ENCODE measurements at places on chromosomes 7 and 10.
A peak's percentile ranks its signal among the peaks of the same experiment; 100 is the strongest.

DNA sequence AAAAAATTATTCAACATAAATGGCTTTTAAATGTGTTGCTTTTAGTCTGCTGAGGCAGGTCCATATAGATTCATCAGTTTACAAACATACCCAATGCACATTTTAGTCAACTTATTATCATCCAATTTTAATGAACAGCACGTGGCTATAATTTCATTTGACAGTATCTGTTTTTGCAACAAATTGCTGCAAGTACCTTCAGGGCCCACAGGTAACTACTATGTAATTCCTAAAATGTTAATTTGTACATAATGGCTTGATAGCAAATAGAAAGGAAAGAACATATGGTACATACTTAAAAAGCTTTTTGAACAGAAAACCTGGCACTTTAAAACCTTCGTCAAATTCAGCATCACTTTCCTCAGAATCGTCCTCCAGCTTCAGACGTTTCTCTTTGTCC lies 33.3 kb downstream of the ERCC6 start:
- DNase-seq, result no peak

GRCh38 chr7:54932818-54933543 lies 85.8 kb upstream of the EGFR start:
- DNase-seq, result peak; percentile 5

DNA sequence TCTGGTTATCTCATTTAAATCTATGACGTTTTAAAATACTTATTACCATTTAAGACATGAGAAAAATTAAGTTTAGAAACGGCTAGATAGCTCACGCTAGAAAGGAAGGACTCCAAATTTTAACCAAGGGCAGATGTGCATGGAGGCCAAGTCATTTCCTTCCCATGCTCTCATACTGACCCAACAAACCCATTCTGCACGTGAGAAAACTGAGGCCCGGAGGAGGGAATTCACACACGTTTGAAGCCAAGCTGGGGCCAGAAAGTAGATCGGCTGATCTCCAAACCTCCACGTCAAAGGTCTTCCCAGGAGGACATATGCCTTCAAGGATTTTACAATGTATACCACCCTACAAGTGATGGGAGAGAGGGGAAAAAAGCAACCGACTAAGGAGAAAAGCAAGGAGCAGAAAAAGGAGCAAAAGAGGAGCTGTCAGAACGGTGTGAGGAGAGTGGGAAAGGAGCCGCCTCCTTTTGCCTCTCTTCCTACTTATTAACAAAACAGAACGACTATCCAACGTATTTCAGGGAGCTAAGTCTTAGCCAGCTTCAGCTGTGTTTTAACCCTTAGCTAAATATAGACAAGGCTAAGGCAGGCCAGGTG lies 645 bp upstream of the SIRT1 start:
- no peak for DNase-seq

GRCh38 chr10:86366902-86367151 lies 232 bp upstream of the GRID1 start:
- no peak for DNase-seq

DNA sequence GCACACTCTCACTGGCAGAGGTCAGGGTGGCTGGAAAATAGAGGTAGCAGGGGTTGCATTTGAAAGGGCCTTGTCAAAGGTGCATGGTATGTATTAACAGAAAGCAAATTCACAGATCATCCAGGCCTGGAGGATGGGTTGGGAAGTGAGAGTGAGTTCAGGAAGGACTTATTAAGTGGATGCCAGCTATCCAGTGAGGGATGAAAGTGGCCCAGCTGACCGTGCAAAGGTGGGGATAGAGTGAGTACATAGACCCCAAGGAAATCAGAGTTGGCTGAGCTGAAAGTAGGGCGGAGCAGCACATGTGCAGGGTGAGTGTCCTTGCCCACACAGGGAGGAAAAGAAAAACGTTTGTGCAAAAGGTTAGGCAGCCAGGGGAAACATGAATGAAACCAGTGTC lies 58.1 kb downstream of the HECW1 start:
- no peak for DNase-seq

DNA sequence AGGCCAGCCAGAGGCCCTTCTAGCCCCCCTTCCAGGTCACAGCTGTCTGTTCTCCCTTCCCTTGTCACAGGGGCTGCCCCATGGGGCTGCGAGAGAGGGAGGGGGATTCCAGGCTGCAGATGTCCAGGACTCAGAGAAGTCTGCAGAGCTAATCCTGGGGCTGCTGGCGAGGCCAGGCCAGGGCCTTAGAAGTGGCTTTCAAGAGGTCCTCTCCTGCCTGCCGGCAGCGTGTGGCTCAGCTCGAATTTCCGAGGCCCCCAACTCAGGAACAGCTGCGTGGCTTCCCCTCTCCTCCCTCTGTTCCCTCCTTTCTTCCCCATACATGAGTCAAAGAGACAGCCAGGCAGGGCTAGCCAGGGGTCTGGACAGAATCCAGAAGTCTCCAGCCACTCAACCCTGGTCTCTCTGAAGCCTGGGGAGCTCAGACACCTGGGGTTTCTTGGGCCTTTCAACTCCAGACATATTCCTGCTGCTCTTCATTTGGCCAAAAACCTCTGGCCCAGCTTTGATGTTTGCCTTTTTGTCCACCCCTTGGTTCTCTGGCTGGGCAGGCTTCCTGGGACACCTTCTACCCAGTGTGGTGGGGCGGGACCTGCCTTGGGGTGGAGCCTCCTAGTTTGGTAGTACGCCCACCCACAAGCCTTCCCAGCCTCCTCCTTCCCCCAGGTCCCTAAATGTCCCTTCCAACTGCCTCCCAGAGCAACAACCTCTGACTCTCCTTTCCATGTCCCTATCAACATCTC lies 21.8 kb upstream of the EIF5AL1 start:
- no peak for DNase-seq

- DNase-seq, result no peak
These were observed 20.4 kb upstream of the GOT1 start for GRCh38 chr10:99450624-99451498.

DNA sequence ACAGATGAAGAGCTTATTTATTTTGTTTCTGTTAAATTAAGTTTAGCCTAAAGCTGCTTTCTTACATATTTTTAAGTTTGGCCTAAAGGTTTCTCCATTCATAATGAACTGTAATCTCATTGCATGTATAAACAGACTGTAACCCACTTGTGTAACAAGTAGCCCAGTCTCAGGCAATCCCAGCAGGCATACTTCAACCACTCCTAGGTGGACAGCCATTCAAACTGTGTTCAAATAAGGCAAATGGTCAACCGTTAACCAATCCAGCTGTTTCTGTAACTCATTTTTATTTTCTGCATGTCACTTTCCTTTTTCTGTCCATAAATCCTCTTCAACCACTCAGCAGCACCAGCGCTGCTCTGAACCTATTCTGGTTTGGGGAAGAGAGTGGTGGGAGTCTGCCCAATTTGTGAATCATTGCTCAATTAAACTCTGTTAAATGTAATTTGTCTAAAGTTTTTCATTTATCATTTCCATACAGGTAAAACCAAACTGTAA lies 35.9 kb downstream of the PHYHIPL start:
- DNase-seq, result no peak

- no peak for DNase-seq
These were observed 552.5 kb upstream of the FOXK1 start for GRCh38 chr7:4129481-4130122.

DNA sequence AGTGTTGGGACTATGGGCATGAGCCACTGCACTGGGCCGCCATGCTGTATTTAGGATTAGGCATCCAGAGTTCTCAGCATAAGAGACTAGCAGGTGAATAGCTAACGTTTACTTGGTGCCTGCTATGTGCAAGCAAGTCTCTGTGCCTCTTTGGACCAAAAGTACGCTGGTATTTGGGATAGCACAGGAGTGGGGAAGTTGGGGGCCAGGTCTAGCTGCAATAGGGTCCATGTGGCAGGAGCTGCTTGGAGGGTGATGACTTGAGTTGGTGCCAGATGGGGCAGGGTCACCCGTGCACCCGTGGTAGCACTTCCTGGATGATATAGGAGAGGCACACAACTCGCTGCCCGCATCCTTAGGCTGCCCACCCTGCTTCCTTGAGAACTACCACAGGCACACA lies 22.4 kb downstream of the NACAD start:
- DNase-seq, result no peak

- no peak for DNase-seq
These were observed 68.5 kb downstream of the CRTAC1 start for GRCh38 chr10:97961945-97962344.

DNA sequence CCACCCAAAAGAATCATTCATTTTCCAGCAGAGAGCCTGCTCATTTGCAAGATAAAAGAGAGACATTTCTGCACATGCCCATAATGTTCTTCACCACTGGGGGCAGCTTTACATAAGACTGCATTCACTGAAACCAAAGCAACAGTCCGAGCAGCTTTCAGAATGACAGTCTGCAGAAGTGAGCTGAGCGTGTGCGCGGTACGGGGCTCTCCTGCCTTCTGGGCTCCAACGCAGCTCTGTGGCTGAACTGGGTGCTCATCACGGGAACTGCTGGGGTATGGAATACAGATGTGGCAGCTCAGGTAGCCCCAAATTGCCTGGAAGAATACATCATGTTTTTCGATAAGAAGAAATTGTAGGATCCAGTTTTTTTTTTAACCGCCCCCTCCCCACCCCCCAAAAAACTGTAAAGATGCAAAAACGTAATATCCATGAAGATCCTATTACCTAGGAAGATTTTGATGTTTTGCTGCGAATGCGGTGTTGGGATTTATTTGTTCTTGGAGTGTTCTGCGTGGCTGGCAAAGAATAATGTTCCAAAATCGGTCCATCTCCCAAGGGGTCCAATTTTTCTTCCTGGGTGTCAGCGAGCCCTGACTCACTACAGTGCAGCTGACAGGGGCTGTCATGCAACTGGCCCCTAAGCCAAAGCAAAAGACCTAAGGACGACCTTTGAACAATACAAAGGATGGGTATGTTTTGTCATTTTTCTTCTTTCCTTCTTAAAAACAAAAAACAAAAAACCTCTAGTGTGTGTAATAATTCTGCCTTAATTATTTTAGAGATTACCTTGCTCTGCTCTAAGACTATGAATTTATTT lies at the start of gene LRRTM3:
Gene LRRTM3 (plus strand): TSS at position 141 of the 820 bp plus-strand sequence.
- peak; percentile 11 for DNase-seq

DNA sequence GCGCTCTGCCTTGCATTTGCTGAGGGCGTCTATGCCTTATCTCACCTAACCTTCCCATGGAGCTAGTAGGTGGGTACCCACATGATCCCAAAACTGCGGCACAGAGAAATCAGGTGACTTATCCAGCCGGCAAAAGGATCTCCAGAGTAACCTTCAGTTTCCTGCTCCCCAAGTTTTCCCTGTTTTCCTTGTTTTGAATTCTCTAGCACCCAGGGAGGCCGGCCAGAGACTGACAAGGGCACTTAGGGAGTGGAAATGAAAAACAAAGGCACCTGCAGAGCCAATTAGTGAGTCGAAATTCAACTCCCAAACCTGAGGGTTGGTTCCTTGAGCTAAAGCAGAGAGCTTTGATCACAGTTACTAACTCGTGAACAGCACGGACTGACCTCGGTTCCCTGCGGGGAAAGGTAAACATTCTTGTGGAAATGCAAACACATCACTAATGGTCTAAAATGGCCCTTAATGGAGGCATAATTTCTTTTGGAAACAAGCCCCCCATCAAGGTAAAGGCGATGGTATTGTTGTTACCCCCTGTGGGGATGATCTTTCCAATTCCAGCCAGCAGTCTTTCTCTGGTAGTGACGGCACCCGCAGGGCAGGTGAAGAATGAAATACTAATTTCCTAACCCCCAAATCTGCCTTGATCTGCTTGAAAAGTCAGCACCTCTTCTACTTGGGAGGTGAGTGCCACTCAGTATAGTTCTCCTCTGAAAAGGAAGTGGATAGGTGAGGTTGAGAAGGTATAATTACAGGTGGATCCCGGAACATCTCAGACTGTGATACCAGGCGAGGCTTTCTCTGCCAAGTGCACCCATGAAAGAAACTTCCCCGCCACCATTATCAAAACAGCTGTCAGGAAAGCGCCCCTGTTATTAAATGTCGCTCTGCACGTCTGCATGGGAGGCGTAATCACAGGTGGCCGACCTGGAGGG lies 365.6 kb upstream of the AUTS2 start:
- peak; percentile 77 for DNase-seq

- DNase-seq, result no peak
These were observed 284.6 kb downstream of the KLF6 start for GRCh38 chr10:3500408-3500856.

- no peak for DNase-seq
These were observed 108.3 kb downstream of the MTERF1 start for GRCh38 chr7:91771921-91772815.

DNA sequence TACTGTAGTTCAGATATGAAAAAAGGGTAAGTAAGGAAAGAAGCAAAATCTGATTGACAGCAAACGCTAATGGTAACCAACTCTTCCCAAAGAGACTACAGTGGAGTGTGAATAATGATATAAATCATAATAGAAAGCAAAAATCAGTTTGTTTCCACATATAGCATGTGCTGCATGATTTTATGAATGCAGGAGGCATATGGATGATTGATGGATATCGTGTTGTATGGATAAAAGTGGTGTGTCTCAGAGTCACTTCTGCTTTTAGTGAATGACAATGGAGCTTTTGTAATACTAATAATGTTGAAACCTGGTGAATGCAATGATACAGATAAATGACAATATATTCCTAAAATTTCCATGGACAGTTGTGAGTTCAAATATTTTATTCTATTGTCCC lies 36.6 kb upstream of the PALS2 start:
- DNase-seq, result no peak

- DNase-seq, result no peak
These were observed 138.2 kb upstream of the MKLN1 start for GRCh38 chr7:131189488-131189887.

GRCh38 chr10:74078037-74078436 lies 72.6 kb downstream of the AP3M1 start:
- no peak for DNase-seq
